ENCODE measurements at places on chromosomes 4 and X.

GRCh38 chrX:56228914-56229313, 3.2 kb upstream of the KLF8 start:
- DNase-seq, result no peak

DNA sequence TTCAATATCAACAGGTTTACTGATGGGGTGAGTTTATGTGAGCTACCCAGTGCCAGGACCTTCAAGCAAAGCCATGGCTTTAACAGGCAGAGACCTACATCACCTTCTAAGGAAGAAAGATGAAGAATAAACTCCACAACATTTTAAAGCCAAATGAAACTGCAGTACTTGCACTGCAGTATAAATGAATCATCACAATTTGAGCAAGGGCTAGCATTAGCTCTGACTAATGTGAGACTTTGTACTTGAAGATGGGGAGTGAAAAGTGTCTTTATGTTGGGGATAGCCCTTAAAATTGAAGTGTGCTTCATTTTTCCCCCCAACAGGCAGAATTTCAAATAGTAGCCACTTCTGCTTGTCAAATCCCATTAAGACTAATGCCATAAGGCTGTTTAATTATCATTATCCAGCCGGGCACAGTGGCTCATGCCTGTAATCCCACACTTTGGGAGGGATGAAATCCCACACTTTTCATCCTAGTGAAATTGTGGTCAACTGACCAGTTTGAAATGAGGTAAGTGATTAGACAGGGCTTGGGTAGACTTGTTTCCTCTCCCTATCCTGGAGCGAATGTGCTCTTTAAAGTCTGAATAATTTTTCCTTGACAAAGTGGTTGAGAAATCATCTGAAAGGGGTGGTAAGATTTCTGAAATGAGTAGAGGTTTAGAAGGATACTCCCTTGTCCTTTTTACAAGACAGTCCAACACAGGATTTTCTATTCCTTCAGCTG, 27.2 kb upstream of the GPR34 start:
- no peak for DNase-seq

- DNase-seq, result peak; percentile 24
Measured at GRCh38 chrX:45515262-45516215, 314.9 kb upstream of the DIPK2B start.

DNA sequence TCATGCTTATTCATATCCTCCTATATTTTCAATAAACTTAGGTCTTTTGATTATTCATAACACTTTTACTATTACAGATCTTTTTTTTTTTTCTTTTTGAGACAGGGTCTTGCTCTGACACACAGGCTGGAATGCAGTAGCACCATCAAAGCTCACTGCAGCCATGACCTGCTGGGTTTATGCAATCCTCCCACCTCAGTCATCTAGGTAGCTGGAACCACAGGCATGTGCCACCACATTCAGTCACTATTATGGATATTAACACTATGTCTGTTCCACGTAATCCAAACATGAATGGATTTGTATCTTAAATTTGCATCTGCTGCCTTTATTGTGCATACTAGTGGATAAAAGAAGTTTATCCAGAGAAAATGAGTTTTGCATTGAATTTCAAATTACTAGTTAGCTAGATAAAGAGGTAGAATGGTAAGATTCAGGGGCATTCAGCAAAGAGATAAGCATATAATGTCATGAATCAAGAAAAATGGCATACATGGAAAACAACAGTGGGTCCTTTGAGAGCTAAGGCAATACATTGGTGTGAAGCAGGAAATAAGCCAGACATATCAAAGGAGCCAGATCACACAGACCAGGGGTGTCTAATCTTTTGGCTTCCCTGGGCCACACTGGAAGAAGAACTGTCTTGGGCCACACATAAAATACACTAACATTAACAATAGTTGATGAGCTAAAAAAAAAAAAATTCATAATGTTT, 13.9 kb downstream of the ANAPC10 start:
- no peak for DNase-seq

- no peak for DNase-seq
Measured at GRCh38 chrX:43064096-43064495, 286.1 kb upstream of the PPP1R2C start.

GRCh38 chr4:133597251-133597650, 448.2 kb downstream of the PCDH10 start:
- no peak for DNase-seq

DNA sequence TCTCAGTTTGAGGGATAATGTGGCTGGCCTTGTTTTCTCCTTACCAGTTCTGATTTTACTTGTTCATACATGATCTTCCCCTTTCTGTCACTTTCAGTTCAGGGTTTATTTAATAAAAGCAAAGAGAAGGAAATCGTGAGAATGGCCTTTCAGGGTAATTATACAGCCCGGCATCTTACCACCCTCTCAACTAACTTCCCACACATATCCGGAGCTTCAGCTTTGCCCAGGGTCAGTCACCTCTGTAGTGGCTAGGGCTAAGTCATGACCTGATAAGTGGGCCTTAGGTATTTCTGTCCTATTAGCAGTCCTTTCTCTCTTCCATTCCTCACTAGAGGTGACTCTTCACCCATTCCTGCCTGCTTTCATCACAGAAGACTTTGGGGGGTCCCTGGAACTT, 15.8 kb downstream of the TRPC5 start:
- DNase-seq, result no peak

GRCh38 chrX:96861218-96861617, 22.5 kb upstream of the RPA4 start:
- DNase-seq, result no peak

GRCh38 chr4:188299161-188299560, 159.9 kb downstream of the TRIML1 start:
- DNase-seq, result no peak

GRCh38 chr4:7985891-7986441, 46.3 kb upstream of the AFAP1 start:
- DNase-seq, result no peak

- no peak for DNase-seq
Measured at GRCh38 chr4:60805500-60806313, 394.4 kb upstream of the ADGRL3 start.

GRCh38 chr4:102593147-102593546, 92.0 kb downstream of the NFKB1 start:
- no peak for DNase-seq

GRCh38 chrX:72095370-72095769, 36.3 kb downstream of the RTL5 start:
- no peak for DNase-seq

GRCh38 chrX:16465081-16465876, 184.7 kb upstream of the S100G start:
- DNase-seq, result no peak

GRCh38 chr4:119655111-119655837, 26.7 kb upstream of the PDE5A start:
- no peak for DNase-seq

- no peak for DNase-seq
Measured at GRCh38 chr4:112142182-112142581, 3.1 kb upstream of the FAM241A start.

- DNase-seq, result no peak
Measured at GRCh38 chrX:57121816-57122215, 468 bp upstream of the SPIN2B start.

- DNase-seq, result no peak
Measured at GRCh38 chr4:118833192-118833820, 2.6 kb downstream of the SEC24D start.

GRCh38 chr4:84855774-84856173, 110.7 kb downstream of the WDFY3 start:
- DNase-seq, result no peak

GRCh38 chrX:24380262-24381187, 20.1 kb downstream of the SUPT20HL1 start:
- no peak for DNase-seq

- DNase-seq, result no peak
Measured at GRCh38 chr4:15149839-15150592, 147.7 kb downstream of the CPEB2 start.

DNA sequence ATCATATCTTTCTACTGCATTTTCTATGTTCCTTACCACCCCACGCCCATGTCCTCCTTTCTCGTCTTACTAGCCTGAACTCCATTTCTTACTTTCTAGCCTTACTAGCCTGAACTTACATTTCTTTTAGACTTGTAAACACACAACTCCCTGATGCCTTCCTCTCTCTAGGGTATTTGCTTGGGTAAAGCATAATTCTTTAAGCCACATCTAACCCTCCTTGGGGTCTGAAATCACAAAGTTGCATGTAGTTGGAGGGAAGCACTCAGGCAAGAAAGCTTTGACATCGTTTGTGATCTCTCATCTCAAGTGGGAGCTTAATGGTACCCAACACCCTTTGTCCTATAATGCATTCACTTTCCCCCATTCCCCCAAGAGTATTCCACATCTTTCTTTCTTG, 124.4 kb downstream of the SPOCK3 start:
- no peak for DNase-seq

DNA sequence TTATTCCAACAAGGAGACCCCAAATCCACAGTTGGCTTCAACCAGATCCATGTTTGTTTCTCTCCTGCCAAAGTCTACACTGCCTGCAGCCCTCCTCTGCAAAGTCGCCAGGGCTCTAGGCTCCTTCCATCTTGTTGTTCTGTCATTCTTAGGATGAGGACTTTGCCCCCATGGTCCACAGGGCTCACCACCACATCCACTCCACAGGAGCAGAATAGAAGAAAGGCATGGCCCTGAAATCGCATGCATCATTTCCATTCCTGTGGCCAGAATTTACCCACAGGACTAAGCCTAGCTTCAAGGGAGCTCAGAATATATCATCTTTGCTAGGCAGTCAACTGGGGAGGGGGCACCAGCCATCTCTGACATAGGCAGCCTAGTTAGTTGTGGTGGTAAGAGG, 254.7 kb downstream of the FBXW7 start:
- no peak for DNase-seq

GRCh38 chr4:10061650-10062415, 40.5 kb upstream of the SLC2A9 start:
- DNase-seq, result no peak

GRCh38 chr4:41305476-41305875, 48.7 kb downstream of the UCHL1 start:
- no peak for DNase-seq

- no peak for DNase-seq
Measured at GRCh38 chr4:57719456-57719855, 609.3 kb upstream of the IGFBP7 start.

GRCh38 chr4:172982151-172982590, 186.4 kb upstream of the GALNT7 start:
- no peak for DNase-seq
